ENCODE measurements at places on chromosomes 12 and 14. TPM values are rescaled to one million over a fixed set of nuclear protein-coding genes. Genes with fewer than 3 reads are reported as not detected.
A peak's percentile ranks its signal among the peaks of the same experiment; 100 is the strongest.

GRCh38 chr14:70186900-70187451 is 1.8 kb downstream of the SLC8A3 start:
- peak; percentile 64 for DNase-seq
- H3K36me3 ChIP-seq: no peaks in the 10 kb centered on the region
- H3K4me3 ChIP-seq: peak overlapping the region; percentile 67
- H3K4me1 ChIP-seq: peaks cover 21% of the 10 kb centered on the region

DNA sequence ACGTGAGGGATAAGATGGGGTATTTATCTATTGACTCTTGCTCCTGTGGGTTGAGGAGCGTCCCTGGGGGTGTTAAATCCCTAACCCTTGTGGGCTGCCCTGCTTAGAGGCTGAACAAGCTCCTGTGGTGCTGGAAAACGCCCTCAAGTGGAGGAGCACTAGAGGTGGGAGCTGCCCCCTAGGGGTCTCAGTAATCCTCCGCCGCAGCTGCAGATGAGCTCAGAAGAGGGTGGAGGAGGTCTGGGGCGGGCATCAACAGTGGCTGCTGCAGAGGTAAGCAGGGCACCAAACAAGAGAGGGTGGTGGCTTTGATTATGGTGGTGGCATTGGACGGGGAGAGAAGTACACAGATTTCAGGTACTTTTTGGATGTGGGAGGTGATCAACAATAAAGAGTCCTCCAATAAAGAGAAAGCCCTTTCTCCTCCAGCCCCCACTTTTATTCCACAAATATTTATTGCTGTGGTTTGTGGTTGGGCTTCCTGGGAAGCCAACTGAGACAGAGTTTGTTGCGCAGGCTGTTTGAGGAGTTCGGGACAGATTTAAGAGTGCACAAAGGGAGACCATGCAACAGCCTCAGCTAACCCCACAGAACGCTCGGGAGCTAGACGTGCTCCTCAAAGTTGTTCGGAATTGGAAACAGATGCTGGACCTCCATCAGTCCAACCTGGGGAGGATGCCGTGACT is 179.9 kb downstream of the ADCK1 start:
- peaks cover 5% of the 10 kb centered on the region for H3K4me1 ChIP-seq
- DNase-seq: no peak
- H3K27ac ChIP-seq: no peak overlapping the region
- no peaks in the 10 kb centered on the region for H3K36me3 ChIP-seq
- no peak overlapping the region for H3K4me3 ChIP-seq
- peaks cover 25% of the 10 kb centered on the region for H3K27me3 ChIP-seq

DNA sequence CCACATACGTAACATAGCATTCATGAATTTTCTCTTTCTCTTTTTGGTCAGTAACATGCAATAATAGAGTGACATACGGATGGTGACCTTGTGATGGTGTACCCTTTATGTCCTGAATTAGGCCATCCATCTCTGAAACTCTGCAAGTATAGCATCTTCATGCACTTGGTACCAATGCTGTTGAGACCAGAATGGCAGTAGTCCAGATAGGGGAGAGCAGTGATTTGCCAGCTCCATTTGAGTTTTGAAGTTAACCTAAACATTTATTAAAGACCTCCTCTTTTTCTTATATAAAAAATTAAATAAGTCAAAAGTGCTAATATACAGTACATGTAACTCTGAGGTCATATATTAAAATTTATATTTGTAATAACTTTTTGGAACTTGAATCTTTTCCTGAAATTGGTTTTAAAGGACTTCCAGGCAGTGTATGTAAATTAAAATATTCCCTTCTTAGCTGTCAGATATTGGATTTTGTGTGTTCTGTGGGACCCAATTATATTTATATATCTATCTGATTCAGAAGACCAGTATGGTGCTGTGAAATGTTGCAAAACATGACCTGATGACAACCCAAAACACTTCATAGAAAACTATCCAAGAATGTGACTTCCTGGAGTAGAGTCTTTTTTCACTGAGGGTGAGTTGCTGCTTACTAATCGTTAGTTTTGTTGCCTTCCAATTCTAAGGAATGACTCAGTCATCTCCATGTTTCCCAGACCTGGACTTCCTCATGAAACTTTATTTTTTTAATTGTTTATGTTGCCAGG is 3.5 kb downstream of the ELK3 start:
- H3K4me1 ChIP-seq: peaks cover 20% of the 10 kb centered on the region
- DNase-seq: no peak
- H3K36me3 ChIP-seq: no peaks in the 10 kb centered on the region
- peak overlapping the region; percentile 84 for H3K27ac ChIP-seq
- H3K4me3 ChIP-seq: no peak overlapping the region

GRCh38 chr12:41190338-41190737 is 2.2 kb downstream of the PDZRN4 start:
- H3K4me3 ChIP-seq: peak overlapping the region; percentile 49
- no peak for DNase-seq
- H3K27me3 ChIP-seq: peaks cover 51% of the 10 kb centered on the region
- H3K4me1 ChIP-seq: peaks cover 11% of the 10 kb centered on the region
- no peaks in the 10 kb centered on the region for H3K36me3 ChIP-seq
- no peak overlapping the region for H3K27ac ChIP-seq

GRCh38 chr14:36700651-36701050 is 39.0 kb downstream of the PAX9 start:
- no peaks in the 10 kb centered on the region for H3K4me1 ChIP-seq
- H3K27me3 ChIP-seq: no peaks in the 10 kb centered on the region
- no peak overlapping the region for H3K4me3 ChIP-seq
- no peaks in the 10 kb centered on the region for H3K36me3 ChIP-seq
- DNase-seq: no peak

DNA sequence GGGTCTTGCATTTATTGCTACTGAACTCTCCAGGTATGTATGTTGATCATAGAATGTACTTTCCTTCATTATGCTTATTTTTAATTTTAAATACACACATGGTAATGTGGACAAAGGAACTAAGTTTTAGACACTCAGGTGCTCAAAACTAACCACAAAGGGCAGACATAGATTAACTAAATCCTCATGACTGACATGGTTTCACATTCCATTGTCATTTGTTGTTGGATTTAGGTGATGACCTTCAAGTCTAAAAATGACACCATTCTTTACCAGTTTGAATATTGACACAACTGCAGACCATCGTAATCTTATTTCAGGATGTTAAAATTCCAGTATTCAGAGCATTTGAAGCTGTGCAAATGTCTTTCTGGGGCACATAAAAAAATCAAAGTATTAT is 128.4 kb downstream of the BBS10 start:
- H3K27me3 ChIP-seq: no peaks in the 10 kb centered on the region
- no peak overlapping the region for H3K27ac ChIP-seq
- no peaks in the 10 kb centered on the region for H3K36me3 ChIP-seq
- H3K4me3 ChIP-seq: no peak overlapping the region
- no peak for DNase-seq
- no peaks in the 10 kb centered on the region for H3K4me1 ChIP-seq

Gene PTGER2
- 12.9 TPM for polyA plus RNA-seq

Gene MYL6B
- 98.1 TPM for polyA plus RNA-seq

Gene SPTB
- 0.92 TPM for polyA plus RNA-seq
